Adipocyte (in vitro differentiated cells): ENCODE measurements at places on chromosomes 1 and 21.
A peak's percentile ranks its signal among the peaks of the same experiment; 100 is the strongest.

DNA sequence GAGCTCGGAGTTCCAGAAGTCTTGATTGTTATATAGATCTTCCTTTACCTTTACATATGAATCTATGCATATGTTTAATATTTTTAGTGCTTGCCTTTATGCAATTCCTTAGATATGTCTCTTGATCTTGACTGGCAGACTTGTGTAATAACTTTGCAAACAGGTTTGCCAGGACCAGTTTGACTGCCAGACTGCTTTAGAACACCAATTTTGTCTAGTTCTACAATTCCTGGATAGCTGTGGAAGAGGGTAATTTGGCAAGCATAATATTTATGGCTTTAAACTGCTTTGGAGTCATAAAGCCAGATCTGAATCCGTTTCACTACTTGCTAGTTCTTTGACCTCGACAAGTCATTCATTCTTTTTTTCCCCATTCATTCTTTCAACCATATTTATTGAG, 250.0 kb downstream of the FAF1 start:
- DNase-seq: no peak

DNA sequence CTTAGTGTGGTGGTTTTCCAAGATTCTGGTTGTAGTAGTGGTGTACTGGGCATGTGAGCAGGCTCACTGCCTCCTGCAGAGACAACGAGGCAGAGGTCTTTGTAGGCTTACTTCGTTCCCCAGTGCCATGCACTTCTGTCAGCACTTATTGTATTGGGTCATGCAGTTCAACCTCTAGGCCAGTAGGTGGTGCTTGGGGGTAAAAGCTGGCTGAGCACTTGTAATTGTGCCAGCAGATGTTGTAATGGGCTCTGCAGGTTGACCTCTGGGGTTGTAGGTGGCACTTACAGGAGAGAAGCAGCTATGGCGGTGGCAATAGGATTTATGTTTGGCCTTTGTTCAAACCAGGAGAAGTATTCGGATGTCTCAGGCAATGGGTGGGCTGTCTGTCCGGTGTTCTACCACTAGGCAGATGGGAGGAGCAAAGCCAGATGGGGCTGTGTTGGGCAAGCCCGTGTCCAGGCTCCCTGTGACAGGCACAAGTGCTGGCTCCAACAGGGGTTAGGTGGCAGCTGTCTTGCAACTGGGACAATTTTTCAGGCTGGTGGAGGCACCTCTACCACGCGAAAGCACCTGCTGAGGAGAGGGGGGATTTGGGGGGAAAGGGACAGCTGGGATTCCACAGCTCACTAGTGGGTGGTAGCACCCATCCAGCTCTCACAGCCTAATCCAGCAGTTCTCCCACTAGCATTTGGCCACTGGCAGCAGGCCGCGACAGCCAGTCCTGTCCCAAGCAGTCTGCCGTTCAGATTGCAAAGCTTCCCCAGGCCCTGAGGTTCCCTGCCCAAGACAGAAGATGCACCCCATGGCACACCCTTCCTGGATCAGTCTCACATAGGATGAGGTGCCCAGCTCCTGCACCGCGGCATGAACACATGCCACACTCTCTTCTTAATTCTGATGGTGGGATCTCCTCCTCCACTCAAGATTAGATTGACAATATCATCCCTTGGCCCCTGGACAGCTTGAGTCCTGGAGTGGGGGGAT, 274.5 kb downstream of the CTH start:
- peak; percentile 81 for DNase-seq

- peak; percentile 21 for DNase-seq
These were observed 126.5 kb downstream of the RHOU start for GRCh38 chr1:228861832-228862180.

- no peak for DNase-seq
These were observed 5.6 kb downstream of the PRDX1 start for GRCh38 chr1:45516036-45516435.

DNA sequence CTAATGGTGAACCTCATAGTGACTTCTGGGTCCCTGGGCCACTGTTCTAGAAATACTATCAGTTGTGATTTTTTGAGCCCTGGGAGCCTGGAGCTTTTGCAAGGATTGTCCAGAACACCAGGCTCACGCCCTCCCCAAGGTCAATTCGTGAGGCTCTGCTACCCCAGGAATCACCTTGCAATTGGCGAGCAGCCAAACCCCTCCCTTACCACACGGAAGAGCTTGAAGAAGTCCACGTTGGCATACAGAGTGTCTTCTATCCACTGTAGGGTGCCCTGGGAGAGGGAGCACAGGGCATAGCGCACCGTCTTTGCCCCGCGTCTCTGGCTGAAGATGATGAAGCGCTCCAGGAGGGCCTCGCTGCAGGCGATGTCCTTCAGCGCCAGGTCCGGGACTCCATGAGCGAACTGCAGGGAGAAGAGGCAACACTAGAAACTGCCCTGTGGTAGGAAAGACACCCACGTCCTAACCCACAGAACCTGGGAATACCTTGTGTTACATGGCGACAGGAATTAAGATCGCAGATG, 22.3 kb downstream of the ABCA4 start:
- DNase-seq: no peak

GRCh38 chr1:154468535-154469250, 33.3 kb upstream of the TDRD10 start:
- no peak for DNase-seq

DNA sequence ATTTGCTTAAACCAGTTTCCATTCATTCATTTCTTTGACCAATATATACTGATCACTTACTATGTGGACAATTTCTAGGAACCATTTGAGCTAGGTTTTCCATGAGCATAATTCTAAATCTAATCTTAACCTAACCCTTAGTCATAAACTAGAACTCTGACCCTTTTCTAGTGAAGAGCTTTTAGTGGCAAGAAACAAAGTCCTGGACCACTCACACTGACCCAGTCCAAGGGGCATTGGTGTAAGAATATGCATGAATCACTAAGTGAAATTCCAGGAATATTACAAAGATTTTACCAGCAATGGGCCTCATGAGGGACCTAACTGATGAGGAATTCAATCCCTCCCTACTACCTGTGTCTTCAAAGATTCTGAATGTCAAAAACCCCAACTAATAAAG, 40.6 kb upstream of the SLC2A1 start:
- DNase-seq: peak; percentile 6

DNA sequence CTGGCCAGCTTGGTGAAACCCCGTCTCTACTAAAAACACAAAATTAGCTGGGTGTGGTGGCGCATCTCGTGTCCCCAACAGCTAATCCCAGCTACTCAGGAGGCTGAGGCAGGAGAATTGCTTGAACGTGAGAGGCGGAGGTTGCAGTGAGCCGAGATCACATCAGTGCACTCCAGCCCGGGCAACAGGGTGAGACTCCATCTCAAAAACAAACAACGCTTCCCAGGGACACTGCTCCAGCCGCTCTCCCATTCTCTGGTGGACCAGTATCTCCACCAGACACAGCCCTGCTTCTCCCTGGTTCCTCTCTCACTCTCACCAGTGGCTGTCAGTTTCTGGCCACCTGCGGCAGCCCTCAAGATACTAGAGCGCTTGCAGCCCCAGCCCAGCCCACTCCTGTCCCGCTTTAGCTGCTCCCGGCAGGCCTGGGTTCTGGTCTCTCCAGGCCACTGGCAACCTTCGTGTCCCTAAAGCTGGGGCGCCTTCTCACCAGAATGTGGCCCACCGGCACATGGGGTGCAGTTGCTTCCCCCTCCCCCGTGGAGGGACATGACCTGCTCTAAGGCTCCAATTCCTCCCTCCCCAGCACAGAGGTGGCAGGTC, 20.9 kb upstream of the LRRC47 start:
- no peak for DNase-seq

GRCh38 chr1:186435336-186435735, 25.6 kb downstream of the PDC start:
- DNase-seq: no peak

DNA sequence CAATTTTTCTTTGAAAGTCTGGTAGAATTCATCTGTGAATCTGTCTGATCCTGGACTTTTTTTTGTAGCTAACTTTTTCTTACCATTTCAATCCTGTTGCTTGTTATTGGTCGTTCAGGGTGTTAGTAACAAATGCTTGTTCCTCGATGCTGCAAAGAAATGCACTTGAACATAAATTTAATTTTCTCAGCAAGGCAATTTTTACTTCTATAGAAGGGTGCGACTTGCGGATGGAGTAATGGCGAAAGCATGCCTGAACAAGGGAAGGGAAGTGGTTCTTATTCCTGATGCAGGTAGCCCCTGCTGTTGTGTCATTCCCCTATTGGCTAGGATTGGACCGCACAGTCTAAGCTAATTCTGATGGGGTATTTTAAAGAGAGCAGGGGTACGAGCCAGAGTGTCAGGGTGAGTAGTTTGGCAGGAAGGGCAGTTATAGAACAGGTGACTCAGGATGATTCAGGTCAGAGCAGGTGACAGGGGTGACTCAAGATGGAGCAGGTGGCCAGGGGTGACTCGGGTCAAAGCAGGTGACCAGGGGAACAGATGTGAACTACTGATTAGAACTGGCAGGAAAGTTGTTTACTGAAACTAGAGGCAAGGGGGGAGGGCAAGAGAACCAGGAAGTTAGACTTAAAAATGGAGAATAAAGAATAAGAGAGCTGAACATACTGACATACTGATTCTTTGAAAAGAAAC, 40.5 kb downstream of the SERINC2 start:
- no peak for DNase-seq

DNA sequence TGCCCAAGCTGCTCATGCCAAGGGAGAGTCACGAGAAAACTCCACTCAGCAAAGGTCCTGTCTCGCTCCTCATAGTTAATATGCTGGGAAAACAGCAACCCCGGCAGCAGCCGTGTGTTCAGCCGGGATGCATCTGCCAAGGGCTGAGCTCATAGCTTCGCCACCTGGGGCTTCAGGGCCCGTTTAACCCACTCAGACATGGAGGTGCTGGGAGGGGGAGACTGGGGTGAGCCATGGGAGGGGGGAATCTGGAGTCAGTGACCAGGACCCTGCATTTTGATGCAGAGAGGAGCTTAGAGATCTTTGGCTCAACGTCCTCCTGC, 283.4 kb downstream of the PTPRU start:
- no peak for DNase-seq

DNA sequence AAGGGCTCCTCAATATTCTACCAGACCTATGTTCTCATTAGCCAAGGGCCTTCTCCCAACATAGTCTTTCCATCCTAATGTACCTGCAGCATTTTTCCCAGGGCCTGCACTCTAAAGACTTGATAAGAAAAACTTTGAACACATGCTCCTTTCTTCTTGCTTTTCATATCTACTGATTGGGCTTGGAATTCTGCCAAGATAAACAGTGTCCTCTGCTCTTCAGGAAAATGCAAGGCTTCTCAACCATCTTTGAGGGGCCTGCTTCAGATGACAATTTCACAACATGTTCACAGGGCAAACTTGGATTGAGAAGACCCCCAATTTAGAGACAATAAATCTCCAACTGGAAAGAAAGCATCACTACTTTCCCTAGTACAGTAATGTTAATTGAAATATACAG, 25.8 kb upstream of the PPT1 start:
- DNase-seq: no peak

DNA sequence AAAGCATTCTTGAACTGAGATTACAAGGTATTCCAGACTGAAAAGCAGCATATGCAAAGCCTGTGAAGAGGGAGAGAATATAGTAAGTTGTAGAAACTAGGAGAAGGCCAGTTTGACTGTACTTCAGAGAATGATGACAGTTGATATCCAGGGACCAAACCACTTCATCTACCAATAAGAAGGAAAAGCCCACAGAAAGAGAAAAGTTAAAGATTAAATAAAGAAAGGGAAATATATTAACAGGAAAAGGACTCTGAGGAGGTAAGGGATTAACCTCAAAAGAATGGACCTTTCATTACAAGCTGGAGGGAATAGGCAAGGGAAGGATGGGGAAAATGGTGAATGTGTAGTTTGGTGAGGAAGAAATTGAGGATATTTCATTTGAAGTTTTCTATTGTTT, 180.2 kb upstream of the CACYBP start:
- no peak for DNase-seq

- DNase-seq: no peak
These were observed 101.2 kb downstream of the INTS7 start for GRCh38 chr1:211933946-211934714.

DNA sequence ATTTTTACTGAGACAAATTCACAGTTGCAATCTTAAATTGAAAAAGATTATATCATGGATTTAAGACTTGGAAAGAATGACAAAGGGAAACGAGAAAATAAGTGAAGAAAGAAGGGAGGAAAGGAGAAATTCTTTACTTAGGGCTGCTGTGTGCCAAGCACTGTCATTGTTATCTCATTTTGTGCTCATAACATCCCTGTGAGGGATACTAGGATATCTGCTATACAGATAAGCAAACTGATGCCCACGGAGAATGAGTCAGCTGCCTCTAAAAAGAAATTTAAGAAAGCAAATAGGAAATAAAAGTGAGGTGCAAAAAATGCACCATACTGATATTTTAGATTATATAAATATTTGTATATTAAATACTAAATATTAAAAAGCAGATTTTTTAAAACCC, 183.6 kb upstream of the NR5A2 start:
- no peak for DNase-seq

DNA sequence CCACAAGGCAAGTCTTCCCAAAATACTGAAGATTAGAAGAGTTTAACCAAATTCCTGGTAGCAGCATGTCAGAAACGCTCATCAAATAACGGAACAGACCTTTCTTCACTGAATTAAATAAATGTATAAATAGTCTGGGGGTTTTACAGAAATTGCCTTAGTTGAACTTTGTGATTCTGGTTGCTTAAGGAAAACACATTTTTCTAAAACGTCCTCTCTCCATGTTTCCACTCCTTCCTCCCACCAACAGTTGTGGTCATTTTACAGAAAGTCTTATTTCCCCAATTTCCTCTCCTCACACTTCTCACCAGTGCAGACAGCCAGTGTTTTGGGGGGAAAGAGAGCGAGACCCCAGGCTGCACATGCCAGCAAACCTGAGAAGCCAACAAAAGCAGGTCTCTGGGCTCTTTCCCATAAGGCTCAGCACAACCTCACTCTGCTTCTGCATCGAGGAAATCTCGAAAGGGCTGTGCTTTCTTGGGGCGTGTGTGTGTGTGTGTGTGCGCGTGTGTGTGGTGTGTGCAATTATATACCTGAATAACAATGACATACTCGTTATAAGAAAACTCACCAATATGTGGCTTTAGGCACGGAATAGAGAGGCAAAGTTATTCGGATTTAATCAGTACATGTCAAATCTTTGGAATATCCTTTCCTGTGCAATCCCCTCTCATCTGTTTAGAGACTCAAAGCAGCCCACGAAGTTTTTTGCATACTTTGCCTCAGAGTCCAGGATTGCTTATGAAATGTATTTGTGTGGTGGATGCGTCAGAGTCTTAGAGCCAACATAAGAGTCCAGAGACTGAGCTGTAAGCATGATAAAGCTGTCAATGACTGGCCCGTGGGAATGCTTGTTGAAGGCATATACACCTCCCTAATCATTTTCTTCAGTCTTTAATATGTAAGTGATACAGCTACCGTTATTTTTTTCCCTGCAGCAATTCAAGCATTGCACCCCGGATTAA, 2.0 kb downstream of the KCNJ15 start:
- DNase-seq: peak; percentile 76

DNA sequence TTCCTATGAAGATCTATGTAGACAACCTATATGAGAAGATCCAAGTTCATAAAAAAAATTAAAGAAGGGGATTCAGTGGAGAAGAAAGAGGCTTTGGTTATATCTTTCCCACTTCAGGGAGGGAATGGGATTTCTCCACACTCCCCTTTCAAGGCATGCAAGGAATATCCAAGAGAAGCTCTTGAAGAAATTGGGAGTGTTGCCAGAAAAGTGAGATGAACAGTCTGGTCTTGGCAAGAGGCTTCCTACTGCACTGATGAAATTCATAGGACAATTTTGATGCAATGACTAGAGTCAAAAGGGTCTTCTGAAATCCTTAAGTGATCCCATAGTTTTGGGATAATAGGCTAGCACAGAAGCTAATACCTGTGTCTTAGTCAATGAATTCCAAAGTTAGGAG, 153.0 kb downstream of the KCTD3 start:
- peak; percentile 32 for DNase-seq

- peak; percentile 11 for DNase-seq
These were observed 86.8 kb upstream of the PLPPR4 start for GRCh38 chr1:99177465-99177864.
